ENCODE measurements at places on chromosomes 1 and 21. TPM values are rescaled to one million over a fixed set of nuclear protein-coding genes. Genes with fewer than 3 reads are reported as not detected.
A peak's percentile ranks its signal among the peaks of the same experiment; 100 is the strongest.

C1QA gene
- total RNA-seq, result not detected

DNA sequence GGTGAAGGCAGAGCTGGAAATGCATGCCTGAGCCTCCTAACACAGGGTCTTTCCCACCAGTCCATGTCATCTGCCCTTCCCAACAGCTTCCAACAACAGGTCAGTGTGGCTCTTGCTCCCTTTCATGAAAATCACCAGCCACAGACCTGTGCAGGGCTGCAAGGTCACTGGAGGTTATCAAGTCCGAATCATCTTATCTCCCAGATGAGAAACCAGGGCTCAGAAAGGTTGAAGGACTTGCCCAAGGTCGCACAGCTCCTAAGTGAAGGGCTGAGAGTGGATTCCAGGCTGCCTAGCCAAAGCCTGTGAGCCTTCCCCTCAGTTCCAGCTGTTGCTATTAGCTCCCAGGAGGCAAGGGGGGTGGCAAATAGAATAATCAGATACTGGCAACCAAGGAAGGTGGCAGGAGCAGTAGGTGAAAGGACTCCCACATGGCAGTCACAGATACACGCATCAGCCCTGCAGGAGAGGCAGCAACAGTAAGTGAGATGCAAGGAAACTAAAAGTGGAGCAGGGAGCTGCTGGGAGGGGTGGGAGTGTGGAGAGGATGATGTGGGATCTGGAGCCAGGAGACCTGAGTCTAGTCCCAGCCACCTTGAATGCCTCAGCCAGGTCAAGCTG lies 74.2 kb downstream of the SSBP3 start:
- DNase-seq, result no peak

AIRE gene
- total RNA-seq, result 1.2 TPM

DNA sequence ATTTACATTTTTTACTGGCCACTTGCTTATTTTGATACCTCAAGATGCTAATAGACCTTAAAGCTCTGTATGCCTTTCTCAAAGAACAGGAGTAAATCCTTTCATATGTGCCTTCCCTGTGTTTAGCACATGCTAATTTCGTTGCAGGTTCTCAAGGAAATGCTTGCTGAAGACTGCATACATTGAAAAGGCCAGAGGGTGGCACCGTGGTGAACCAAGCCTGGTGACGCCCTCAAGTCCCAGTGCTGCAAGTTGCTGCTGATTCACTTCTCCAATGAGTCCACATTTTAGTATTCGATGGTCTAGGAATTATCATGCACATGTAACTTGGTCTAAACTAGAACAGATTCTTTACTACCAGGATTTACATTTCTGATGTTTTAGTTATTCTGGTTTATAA lies 94.1 kb downstream of the CLDN17 start:
- peak; percentile 85 for DNase-seq

GRCh38 chr1:246647513-246647912 lies 76.7 kb upstream of the SCCPDH start:
- no peak for DNase-seq

KCNT2 gene
- 12.6 TPM for total RNA-seq

- DNase-seq, result no peak
Observed at GRCh38 chr1:165787741-165788140, 19.1 kb upstream of the TMCO1 start.

PPFIA4 gene
- total RNA-seq, result 4.3 TPM

GRCh38 chr21:36647279-36648093 lies 51.4 kb upstream of the SIM2 start:
- peak; percentile 84 for DNase-seq

HSD11B1 gene
- not detected for total RNA-seq

DNA sequence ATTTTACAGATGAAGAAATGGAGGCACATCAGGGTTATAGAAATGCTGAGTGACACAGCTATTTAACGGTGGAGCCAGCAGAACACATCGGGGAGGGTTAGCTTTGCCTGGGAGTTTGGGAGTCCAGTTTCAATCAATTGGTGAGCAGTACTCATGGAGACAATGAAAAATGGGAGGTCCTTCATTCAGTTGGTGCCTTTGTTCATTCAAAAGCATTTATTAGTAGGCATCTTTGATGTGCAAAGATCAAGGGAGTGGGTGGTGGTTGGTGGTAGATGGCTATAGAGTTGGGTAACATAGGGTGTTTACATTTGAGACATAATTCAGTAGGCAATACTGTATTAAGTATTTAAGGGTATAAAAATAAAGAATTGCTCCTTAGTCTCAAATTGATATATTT lies 183.7 kb upstream of the LMO4 start:
- DNase-seq, result no peak

DNA sequence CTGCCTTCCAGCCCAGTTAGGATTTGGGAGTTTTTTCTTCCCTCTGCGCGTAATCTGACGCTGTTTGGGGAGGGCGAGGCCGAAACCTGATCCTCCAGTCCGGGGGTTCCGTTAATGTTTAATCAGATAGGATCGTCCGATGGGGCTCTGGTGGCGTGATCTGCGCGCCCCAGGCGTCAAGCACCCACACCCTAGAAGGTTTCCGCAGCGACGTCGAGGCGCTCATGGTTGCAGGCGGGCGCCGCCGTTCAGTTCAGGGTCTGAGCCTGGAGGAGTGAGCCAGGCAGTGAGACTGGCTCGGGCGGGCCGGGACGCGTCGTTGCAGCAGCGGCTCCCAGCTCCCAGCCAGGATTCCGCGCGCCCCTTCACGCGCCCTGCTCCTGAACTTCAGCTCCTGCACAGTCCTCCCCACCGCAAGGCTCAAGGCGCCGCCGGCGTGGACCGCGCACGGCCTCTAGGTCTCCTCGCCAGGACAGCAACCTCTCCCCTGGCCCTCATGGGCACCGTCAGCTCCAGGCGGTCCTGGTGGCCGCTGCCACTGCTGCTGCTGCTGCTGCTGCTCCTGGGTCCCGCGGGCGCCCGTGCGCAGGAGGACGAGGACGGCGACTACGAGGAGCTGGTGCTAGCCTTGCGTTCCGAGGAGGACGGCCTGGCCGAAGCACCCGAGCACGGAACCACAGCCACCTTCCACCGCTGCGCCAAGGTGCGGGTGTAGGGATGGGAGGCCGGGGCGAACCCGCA lies at the start of gene PCSK9:
Gene PCSK9, plus strand, starts transcription at position 207 of the 741 bp plus-strand sequence. Its CDS starts 290 bp downstream, at position 497.
- peak; percentile 90 for DNase-seq

- peak; percentile 94 for DNase-seq
Observed at GRCh38 chr1:202860744-202861419, 28.1 kb downstream of the RABIF start.

ASCL5 gene
- total RNA-seq, result 0.56 TPM

GRCh38 chr1:244552336-244552735 lies 91.3 kb downstream of the CATSPERE start:
- no peak for DNase-seq

DNA sequence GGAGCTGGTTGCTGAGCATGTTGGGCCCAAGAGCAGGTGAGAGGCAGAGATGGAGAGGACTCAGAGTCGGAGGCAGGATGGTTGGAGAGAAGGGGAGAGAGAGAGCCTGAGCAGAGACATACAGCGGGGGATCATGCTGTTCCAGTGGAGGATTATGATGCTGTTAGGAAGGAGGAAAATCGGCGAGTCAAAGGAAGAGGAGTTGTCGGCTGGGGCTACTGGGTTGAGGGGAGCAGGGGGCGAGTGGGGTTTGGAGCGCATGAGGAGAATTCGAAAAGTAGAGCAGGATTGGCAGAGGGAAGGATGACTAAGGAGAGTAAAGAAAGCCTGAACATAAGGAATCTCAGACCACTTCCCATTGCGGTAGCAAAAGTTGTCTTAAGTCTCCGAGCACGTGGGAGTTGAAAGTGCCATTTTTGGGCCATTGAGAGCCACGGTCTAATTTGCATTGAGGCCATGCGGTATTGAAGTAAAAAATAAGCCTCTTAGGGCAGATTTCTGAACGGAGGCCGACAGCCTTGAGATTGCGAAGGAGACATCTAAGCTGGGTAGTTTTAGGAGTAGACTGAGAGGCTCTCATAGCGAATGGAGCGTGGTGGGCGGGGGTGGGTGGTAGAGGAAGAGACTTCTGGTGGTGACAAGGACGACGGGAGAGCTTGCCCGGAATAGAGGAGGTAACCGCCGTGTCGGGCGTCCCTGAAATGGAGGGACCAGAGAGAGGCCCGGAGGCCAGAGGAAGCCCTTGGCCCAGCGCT lies 140.4 kb upstream of the ETV3 start:
- DNase-seq, result peak; percentile 39

DNA sequence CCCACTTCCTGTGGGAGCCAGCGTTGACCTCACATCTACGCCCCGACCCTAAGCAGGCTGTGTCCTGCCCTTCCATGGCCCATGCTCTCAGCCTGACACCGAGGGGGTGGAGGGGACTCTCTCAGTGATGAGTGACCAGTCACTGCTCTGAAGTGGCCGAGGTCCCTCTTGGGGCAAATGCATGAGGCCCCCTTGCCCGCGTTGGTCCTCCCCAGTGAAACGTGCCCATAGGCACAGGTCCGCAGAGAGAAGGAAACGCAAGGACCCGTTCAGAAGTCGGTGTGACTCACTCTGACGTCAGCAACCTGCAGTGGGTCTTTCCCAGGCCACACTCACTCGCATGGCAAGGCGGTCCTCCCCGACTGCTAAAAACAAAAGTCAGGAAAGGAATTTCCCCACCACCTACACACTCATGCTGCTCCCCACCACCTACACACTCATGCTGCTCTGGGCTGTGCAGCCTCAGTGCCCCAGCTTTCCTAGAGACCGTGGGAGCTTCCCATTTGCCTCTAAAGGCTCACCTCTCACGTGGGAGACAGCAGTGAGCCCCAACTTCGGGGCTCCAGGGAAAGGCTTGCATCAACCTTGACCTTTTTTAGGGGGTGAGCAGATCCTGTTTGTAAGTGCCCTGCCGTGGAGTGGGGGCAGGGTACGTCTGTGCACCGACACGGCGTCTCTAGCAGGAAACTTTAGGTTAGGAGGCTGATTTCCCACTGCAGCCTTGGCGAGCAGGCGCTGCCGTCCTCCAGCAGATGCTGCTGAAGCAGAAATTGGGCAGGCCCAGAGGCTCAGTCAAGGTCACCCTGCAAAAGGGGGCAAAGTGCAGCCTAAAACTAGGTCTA lies 11.4 kb downstream of the UBASH3A start:
- no peak for DNase-seq

DNA sequence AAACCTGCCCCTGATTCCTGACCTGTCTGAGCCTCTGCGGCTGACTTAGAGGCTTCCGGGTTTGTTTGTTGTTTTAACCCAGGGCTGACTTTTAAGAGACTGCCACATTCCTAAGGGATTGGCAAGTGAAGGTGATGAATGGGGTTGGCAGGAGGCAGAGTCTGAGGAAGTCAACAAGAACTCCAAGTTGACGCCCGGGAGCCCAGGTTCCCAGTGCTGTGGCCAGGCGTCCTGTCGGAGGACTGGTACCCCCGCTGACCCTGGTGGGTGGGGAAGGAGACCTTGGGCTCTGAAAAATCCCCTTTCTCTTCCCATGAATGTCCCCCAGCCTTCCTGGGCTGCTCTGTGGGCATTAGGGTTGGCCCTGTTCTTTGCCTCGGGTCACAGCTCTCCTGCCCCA lies 19.7 kb upstream of the EPS8L3 start:
- peak; percentile 86 for DNase-seq

GRCh38 chr1:232518349-232518748 lies 111.6 kb downstream of the SIPA1L2 start:
- DNase-seq, result no peak

DNA sequence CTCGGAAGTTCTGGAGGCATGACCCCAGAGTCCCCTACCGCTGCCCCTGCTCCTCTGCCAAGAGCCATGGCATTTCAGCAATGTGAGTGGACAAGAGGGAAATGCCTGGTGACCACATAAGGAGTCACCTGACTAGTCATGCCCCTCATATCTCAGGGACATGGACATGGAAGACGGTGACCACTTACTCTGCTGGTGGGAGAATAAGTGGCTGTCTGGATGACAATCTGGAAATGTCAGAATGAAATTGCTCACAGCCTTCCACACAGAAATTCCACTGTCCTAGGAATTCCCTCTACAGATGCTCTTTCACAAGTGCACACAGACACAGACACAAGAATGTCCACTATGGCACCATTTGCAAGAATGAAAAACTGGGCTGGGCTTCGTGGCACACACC lies 24.3 kb upstream of the PLEKHG5 start:
- DNase-seq, result no peak

DNA sequence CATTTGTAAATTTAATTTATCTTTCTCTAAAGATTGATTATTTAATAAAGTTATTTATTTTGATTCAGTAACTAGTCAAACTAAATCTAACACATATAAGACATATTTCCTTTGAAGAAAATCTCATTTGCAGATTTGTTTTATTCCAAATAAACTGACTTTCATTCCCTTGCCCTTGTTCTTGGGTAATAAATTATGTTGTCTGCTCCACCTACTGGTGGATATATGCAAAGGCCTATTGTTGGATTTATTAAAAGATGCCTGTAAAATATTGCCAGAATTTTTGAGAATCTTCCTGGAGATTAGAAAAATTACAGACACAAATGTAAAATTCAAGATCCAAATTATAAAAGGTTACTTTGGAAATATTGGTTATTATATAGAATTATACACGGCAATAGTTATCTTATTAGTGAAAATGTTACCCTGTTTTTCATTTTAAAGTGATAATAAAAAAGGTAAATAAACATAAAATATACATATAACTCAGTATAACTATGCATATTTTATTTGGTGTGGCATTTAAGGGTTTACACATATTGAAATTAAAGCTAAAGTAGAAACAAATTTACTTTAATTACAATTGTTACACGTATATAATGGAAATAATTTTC lies 116.1 kb downstream of the SPATA17 start:
- DNase-seq, result no peak

DNA sequence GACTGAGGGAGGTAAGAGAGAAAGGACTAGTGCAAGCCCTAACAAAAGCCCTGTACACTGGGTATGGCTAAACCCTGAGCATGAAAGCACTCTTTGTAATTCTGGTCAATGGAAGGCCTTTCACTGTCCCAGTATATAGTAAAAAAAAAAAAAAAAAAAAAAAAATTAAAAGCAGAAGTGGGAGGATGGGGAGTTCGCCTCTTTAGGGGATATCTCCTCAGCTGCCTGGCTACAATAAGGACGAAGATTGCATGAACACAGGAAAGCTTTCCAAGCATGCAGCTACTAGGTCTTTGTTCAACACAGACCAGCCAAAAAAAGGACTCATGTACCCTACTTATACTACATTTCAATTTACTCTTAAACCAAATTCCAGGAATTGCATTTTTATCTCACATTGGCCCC lies 59.1 kb downstream of the EIF4G3 start:
- DNase-seq, result no peak

DNA sequence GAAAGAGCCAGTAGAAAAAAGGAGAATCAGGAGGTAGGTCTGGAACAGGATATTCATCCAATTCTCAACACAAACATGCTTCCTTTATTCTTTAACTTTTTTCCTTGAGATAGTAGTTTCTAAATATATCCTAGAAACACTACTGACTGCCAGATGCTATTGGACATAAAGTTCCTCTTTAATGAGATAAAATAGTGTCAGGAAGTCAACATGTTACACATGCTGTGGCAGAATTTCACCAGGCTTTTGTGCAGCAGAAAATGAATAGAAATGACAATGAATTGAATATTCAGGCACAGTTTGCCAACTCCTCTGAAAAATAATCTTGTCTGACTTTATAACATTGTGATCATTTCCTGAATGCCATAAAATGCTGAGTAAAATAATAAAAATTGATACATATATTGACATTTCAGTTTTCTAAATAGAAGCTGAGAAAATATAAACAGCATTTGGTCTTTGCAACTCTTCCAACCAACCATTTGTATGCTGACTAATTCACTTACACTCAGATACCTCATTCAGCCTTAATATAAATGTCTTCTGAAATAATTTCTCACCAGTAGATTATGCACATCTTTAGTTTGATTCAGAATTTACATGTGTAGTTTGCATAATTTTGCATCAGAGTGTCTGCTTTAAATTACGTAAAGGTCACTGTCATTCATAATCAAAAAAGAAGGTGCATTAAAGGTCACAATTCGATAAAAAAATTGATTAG lies 486.1 kb upstream of the ADGRL2 start:
- no peak for DNase-seq

RAB42 gene
- 2.9 TPM for total RNA-seq

ZNF683 gene
- not detected for total RNA-seq

- DNase-seq, result peak; percentile 75
Observed at GRCh38 chr1:174160109-174160473, 771 bp downstream of the RABGAP1L start.

All from endodermal cell (in vitro differentiated cells).